ENCODE measurements at places on chromosomes 5 and 9.

DNA sequence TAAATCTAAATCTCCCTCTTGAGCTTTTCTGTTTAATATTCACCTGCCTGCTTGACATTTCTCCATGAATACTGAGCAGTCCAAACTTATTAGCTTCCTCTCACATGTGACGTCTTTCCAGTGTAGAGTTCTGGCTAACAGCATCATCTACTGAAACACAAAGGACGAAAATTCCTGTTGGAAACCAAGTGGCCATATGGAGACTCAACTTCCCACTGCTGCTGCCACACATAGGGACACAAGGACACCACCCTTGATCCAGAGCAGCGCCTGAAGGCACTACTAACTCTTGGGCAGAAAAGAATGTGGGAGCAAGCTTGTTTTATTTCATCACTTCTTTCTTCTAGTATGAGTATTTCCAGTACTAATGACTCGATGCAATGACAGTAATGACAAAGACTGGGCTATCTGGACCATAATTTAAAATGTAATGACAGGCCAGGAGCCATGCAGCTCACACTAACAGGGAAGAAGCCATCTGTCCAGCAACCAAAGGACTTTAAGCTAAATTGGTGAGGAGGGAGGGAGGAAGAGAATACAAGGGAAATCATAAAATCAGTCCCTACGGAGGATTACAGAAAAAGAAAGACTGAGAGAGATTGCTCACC, 19.2 kb downstream of the RNF130 start:
- DNase-seq, result no peak

DNA sequence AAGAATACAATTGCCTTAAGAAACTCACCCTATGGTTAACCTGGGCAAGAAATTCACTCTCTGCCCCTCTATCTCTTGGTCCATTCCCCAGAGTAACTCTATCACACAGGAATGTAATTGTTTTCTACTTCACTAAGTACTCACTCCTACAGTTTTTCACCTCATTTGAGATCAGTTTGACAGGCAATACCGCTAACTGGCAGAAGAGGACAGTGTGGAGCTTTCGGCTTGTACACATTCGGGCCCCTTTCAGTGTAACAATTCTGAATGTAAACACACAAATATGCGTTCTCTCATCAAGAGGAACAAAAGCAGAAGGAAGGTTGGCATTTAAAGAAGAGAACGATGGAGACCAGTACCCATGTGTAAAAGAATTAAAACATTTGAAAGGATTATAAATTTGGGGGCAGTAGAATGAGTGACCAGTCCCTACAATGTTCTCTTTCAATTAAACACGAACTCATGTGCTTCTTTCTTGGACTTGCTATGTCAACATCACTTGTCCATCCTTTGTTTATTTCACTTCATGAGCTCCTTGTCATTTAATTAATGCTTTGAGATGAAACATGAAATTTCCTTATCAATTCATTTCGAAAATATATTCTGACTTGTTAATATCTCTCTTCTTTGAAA, 188.5 kb upstream of the GRAMD2B start:
- DNase-seq, result no peak

GRCh38 chr9:114190563-114190905, 35.2 kb downstream of the COL27A1 start:
- no peak for DNase-seq

DNA sequence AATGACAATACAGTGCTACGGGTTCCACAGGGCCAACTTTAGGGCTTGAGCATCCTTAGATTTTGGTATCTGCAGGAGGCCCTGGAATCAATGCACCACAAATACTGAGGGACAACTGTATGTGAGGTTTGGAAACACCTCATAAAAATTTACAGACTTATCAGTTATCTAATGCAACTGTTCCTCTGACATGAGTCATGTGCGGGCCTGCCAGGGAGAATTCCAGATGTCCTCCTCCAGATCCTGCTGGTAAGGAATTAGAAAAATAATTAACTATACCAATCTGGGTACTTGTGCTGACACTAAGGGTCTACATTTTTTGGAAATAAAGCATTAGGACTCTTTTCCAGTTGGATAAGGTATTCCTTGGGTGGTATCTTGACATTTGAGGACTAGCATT, 333.3 kb downstream of the ARRDC3 start:
- DNase-seq, result no peak

DNA sequence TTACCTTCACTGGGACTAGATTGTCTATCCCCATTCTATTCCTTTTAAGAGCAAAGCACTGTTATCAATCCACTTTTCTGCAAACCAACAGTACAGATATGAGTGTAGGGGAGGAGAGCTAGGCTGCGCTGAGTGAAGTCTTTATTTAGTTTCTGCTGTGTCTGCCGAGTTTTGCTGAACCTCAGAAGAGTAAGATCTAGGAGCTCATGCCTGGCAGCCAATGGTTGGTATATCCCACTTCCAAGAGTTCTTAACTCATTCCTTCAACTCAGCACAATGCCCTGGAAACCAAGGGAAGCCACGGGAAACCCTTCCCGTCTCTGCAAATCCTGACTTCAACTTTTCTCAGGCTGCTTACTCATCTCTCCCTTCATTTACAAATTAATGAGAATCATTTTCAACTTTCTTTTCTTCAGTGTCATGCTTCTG, 58.0 kb upstream of the JAK2 start:
- DNase-seq, result no peak

Data from femur (tissue), 1 donor.